ENCODE measurements at places on chromosomes 6 and 20. TPM values are rescaled to one million over a fixed set of nuclear protein-coding genes. Genes with fewer than 3 reads are reported as not detected.

Gene RSPO3
- not detected for total RNA-seq

Gene DEFB132
- not detected for total RNA-seq

Gene TRIM10
- total RNA-seq, result not detected

Gene NOTCH4
- total RNA-seq, result 3.5 TPM

Gene RAMACL
- total RNA-seq, result 4.0 TPM

Gene THBD
- total RNA-seq, result 0.97 TPM

Gene HLA-DQA2
- total RNA-seq, result not detected

Gene KIF25
- total RNA-seq, result 1.5 TPM

Gene TGIF2
- total RNA-seq, result 63.2 TPM

Gene LAMA2
- total RNA-seq, result 6.4 TPM

Gene HLA-DOB
- 0.23 TPM for total RNA-seq

Gene NUS1
- 69.0 TPM for total RNA-seq

Gene HTR1E
- total RNA-seq, result 0.19 TPM

Gene GPLD1
- total RNA-seq, result 15.3 TPM

Gene C20orf141
- not detected for total RNA-seq

Gene POPDC3
- total RNA-seq, result 5.1 TPM

Gene ALDH8A1
- not detected for total RNA-seq

Measured in GM23338 (cell line).